ENCODE measurements at places on chromosomes 5 and 9.

GRCh38 chr9:82645600-82645999 lies 417.3 kb downstream of the RASEF start:
- peak; percentile 16 for DNase-seq

DNA sequence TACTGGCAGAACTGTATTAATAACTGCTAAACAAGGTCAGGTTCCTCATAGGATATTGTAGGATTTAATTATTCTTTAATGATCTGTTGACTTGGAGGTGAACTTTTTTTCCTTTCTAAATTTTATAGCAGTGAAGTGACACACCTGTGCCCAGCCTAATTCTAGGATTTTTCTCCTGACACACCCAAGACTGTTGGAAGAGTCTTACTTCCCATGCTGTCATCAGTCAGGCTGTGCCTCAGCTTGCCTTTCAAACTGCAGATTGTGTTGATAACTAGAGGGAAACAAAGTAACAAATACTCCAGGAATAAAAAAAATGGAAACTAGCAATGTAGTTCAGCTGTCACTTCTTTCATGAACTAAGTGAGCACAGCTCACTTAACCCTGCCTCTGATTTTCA lies 22.0 kb downstream of the OTULIN start:
- DNase-seq = no peak

DNA sequence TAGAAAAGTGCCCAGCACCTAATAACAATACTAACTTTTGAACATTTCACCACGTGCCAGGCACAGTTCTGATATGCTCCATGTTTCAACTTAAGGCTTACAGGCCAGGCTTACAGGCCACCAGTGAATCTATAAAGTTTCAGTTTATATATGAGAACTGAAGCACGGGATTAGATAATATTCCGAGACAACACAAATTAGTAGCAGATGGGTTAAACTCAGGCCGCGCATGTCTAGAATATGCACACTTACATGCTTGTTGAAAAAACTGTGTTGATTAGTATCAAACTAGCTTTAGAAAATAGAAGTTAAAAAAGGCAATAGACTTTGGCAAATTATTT lies 587.9 kb downstream of the MTRR start:
- DNase-seq = no peak

- DNase-seq = peak; percentile 50
These were observed 1.7 kb upstream of the KLHL3 start for GRCh38 chr5:137737349-137738131.

DNA sequence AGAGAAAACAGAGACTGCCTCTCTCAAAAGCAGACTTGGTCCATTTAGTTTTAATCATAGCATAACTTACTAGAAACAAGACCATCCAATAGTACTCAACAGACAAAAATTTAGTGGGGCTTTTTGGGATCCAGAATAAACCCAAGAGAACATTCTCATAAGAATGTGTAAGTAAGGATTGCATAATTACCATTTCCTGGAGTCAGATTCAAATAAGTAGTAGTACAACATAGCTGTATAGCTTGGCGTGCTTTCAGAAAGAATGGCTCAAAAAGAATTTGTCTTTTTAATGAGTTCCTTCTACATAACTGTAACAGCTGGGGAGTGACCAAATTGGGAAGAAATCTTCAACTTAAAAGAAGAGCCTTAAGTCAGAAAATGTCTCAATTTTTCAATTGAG lies 145.4 kb downstream of the DENND1A start:
- peak; percentile 70 for DNase-seq

DNA sequence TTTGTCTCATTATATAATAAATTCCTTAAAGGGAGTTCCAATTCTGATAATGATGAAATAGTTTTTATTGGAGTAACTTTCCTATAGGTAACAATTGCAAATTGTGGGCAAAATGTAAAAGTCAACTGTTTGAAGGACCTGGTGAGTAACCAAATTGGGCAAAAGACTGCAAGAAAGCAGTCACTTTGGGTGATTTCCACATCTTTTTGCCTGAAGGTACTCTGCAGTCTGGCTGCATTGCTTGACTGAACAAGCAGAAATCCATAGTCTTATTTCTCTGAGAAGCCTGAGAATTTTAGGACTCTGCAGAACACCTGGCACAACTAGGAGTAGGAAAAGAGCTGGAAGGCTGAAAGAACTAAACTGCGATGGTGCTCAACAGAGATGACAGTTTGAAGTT lies 114.9 kb downstream of the HOMER1 start:
- no peak for DNase-seq
